ENCODE measurements at places on chromosomes 6 and 20.

GRCh38 chr6:6749702-6750491, 161.4 kb downstream of the LY86 start:
- DNase-seq: peak; percentile 1

DNA sequence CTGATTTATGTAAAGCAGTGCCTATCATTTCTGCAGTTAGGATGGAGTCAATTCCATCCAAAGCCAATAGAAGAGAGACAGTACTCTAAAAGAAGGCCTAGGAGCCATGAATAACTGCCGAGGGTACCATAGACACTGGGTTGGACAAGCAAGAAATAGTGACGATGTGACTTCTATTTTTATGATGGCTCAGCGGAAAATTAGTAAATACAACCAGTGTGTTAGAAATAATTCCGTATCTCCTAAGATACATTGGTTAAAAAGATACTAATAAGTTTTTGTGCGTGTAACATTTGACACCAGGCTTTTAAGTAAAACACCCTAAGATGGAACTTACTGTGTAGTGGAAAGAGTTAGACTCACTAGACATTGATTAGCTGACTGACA, 45.6 kb upstream of the MOXD1 start:
- no peak for DNase-seq

DNA sequence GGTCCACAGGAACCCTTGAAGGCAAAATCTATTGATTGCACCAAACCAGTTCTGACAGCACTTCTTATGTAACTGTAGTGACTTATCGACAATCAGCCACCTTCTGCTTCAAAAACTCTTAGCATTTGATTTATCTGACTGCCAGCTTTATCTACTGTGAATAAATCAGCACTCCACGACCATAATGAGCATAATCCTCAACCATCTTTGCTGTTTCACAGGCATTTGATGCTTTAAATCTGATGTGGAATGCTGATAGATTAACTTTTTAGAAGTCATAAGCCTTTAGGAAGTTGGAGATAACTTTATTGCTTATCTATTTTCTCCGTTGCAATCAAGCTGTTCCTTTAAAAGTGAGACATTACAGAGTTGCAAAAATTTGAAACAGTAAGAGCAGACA, 101.5 kb upstream of the PTCHD4 start:
- DNase-seq: no peak

DNA sequence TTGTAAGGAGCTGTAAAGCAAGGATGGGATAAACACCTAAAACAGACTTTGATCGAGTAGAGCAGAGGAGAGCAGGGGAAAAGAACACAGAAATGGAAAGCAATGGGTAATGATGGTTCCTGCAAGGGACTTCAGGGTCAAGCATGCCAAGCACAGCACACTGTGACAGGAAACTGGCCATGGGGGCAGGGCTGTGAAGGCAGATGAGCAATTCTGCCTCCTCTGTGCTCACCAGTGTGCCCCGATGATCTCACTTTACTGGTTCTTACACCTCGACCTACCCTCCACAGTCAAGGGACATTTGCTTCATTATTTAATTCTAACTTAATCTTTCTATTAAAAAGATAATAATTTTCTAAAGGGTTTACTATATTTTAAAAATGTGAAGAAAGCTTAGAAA, 21.6 kb upstream of the MYB start:
- DNase-seq: no peak

DNA sequence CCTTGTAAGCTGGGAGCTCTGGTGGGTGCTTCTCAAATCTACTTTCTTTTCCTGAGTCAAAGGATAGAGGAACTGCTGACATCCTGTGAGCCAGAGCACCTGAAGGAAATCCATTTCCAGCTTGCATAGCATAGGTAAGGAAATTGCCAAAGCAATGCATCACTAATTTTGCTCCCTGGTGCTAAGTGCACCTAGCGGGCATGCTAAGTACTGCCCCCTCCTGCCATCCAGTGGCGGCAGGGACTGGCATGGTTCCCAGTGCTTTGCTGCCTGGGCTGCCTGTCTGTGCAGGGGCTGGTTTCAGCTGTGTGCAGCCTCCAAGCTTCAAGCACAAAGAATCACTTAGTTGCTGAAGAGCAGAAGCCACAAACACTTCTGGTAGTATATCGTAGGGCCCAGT, 63.9 kb downstream of the FARS2 start:
- no peak for DNase-seq

GRCh38 chr6:104656235-104656634, 203.5 kb downstream of the HACE1 start:
- no peak for DNase-seq

DNA sequence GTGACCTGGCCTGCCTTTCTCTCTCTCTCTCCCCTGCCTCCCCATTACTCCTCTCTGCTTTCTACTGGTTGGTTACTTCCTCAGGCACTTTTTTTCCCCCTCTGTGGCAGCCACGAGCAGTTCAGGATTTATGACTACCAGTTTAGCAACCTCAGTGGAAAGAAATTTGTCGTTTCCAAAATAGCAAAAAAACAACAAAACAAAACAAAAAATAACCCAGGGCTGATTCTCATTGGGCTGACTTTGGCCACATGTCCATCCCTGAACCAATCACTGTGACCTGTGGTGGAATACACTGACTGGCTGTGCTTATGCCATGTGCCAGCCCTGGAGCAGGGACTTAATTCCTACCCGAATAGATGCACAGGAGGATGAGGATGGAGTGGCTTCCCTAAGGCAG, 137.4 kb downstream of the TFAP2C start:
- no peak for DNase-seq

DNA sequence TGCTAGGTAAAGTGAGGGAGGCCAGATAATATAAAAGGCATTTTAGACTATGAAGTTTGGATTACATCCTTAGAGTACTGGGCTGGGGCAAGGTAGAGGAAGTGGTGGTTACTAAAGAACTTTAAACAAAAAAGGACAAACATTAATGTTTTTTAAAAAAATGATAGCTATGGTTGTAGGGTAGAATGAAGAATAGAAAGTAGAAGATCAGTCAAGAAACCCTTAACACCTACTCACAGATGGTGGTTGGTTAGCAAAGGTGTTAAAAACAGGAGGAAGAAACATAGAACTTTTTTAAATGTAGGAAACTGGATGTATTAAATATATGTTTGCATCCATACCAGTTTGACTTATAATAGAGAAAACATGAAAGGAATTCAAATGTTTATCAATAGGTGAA, 80.7 kb upstream of the ELOVL5 start:
- no peak for DNase-seq

- DNase-seq: no peak
These were observed 471 bp upstream of the KCNQ2 start for GRCh38 chr20:63472862-63473390.

DNA sequence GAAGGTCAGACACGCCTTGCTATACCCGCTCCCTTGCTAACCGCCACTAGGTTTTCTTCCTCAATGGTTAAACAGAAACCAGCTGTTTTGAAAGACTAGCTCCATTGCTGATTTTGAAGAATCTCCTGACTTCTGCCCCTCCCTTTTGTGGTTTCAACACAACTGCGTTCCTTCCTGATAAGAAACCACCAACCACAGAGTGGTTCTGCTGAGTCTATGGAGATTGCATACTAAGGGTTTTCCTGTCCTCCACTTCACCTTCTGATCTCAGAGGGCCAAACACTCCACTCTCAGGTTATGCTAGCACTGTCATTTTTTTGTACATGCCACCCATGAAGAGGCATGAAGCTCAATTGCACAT, 207.9 kb downstream of the MYLK4 start:
- peak; percentile 64 for DNase-seq

DNA sequence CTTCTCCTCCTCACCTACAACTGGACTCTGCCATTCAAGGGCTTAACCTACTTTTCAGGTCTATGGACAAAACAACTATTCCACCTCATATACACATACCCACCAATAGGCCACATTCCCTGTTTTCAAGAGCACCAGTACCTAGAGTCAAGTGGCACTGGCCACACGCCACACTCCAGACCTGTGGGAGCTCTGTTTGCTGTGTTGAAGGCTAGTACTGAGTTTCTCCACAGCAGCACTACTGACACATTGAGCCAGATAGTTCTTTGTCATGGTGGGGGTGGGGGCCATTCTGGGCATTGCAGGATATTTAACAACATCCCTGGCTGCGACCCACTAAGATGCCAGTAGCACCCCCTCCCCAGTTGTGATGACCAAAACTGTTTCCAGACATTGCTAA, 84.1 kb downstream of the RALGAPA2 start:
- DNase-seq: no peak

DNA sequence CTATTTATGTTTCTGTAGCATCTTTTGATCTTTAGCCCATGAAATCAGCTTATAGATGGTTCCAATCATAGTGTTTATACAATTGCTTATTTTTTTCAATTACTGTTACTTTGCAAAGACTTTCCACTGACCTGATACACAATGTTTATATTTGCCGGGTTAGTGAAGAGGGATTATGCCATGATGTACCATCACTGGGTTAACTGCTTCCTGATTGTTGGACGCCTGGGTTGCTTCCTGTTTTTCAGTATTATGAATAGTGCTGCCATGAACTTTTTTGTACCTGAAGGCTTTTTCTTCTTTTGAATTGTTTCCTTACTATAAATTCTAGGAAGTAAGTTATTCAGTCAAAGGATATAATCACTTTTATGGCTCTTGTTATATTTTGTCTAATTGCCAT, 6.9 kb downstream of the MANBAL start:
- no peak for DNase-seq

DNA sequence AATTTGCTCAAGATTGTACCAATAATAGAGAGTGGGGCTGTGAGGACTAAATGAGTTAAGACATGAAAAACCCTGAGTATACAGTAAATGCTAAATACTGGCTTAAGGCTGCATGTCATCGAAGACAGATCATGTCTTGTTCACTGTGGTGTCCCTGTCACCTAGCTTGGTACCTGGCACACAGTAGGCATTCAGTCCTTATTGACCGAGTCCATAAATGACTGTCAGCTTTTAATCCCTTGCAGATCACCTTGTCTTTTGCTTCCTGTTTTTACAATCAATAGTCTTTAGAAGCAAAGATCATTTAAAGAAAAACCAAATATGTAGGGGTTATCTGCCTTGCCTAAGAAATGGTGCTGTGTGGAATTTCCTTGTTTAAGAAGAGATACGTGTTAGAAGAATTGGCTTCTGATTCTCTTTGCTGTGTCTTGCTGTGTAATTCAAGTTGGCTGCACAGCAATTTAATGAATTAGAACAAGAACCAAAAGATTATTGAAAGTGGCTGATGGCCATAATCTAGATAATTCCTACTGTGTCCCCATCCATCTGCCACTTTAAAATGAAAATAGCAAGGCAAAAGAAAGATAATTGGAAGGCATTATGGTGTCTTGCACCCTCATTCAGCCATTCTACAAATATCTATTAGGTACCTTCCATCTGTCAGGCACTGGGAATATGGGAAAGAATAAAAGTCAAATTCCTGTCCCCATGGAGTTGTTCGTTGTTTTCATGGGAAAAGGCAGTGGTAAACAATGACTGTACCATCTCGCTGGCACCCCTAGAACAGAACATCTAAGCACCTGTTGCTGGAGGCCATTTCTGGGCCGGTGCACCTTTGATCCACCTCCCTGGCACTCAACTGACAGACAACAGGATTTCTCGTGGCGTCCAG, 12.4 kb upstream of the MAPK13 start:
- no peak for DNase-seq

DNA sequence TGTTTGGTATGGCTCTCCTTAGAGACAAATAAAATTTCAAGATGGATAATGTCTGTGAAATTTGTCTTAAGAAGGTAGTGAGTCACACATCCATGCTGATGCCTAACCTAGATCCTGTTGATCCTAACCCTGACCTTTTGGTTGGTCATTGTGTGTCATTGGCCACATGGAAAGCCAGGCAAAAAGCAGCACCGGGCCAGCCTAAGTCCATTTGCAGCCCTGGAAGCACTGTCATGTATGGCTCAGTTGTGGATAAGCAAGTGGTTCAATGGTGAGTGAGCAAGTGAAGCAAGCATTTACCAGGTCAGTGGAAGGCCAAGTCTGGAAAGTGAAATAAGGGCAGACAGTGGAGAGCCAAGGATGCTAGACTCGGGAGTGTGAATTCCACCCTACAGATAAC, 12.1 kb upstream of the XRN2 start:
- no peak for DNase-seq

DNA sequence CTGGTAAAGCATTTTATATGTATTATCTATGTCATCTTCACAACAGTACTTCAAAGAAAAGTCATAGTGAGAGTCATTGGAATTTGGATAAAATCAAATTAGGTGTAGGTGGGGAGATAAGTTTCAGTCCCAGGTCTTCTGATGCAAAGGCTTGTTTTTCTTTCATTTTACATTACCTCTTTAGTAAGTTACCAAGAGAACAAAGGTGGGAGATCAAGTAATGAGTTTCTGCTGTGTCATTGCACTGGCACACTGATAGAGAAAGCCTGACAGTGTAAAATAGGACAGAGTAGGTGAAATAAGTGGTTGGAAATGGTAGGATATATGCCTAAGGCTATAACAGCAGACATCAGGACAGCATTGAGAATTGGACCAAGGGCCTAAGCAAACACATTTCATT, 250.4 kb downstream of the NKAIN2 start:
- no peak for DNase-seq

DNA sequence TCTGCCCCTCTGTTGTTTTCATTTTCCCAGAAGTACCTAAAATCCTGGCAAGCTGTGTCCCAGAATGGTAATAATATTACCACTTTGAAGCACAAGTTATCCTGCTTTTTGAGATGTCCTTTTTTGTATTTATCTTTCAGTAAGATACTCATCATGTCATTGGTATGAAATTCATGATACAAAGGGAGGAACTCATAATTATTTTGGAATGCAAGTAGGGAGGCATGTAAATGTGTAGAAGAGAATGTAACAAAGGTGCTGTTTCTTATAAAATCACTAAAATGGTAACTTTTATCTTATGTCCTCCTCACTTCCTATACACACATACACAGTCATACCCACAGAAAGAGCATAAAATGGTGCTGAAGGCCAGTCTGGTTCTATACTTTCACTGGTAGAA, 109.9 kb downstream of the CD2AP start:
- DNase-seq: no peak

DNA sequence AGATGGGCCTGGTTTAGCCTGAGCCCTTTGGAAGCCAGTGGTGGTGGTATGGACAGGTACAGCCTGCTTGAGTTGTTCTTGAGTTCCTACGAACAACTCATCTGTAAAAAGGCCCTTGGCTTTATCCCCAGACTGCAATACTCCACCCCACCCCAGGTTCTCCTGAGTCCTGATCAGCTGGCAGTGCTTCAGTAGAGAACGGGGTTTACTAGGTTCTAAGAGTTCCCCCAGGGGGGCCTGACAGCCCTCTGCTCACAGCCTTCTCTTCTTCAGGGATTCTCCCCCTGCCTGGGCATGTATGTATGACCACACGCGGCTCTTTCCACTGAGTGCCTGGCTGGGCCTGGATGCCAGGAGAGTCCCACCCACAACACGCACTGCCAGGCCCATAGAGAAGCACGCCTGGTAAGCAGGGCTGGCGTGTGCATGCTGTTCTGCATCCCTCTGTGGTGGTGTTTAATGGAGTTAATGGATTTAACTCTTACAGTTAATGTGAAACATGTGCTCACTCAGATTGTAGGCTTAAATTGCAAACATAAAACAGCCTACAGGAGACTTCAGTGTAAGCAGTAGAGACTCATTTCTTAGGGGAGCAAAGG, 44.3 kb upstream of the SLC4A11 start:
- DNase-seq: no peak
